ENCODE measurements at places on chromosomes 16 and 17. TPM values are rescaled to one million over a fixed set of nuclear protein-coding genes. Genes with fewer than 3 reads are reported as not detected.
A peak's percentile ranks its signal among the peaks of the same experiment; 100 is the strongest.

GRCh38 chr17:18257982-18258355 is 569 bp downstream of the FLII start:
- peak; percentile 89 for DNase-seq

DNA sequence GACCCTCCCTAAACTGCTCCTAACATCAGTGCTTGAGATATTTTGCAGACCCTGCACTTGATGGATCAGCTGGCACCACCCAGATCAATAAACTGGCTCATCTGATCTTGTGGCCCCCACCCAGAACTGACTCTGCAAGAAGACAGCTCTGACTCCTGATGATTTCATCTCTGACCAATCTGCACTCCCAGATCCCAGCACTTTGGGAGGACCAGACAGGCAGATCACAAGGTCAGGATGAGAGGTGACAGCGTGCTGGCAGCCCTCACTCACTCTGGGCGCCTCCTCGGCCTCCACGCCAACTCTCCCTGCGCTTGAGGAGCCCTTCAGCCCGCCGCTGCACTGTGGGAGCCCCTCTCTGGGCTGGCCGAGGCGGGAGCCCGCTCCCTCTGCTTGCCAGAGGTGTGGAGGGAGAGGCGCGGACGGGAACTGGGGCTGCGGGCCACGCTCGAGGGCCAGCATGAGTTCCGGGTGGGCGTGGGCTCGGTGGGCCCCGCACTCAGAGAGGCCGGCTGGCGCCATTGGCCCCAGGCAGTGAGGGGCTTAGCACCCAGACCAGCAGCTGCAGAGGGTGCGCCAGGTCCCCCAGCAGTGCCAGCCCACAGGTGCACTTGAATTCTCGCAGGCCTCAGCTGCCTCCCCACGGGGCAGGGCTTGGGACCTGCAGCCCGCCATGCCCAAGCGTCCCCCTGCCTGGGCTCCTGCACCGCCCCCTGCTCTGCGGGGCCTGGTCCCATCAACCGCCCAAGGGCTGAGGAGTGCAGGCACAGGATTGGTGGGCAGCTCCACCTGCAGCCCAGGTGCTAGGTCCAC is 2.4 kb upstream of the C16orf54 start:
- no peak for DNase-seq

- DNase-seq = no peak
These were observed 93.6 kb upstream of the NOG start for GRCh38 chr17:56499799-56500388.

GRCh38 chr16:28924762-28925385 is at the start of gene RABEP2:
TSS of gene RABEP2 (minus strand) at chr16:28925238. CDS start at chr16:28925163, 75 bp downstream.
- DNase-seq = peak; percentile 86

DNA sequence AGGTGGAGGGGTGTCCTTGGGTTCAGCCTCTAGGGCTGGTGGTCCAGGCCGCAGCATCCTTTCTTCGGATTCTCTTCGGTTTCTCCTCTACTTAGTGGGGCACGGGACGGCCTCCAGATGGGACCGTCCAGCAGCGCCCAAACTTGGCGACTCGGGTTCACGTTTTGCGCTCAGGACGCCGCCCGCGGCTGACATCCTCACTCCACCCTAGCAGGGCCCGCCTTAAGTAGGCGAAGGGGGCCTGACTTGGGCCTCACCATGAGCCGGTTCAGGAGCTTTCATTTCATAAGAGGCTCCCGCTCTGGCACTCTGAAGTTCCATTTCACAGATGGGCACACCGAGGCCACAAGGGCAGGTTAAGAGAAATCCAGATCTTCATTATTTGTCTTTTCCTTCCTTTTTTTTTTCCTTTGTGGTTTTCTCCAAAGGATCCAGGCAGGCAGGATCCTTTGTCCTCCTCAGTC is 141.2 kb downstream of the SEC14L1 start:
- no peak for DNase-seq

KNOP1 gene
- 2.0 TPM for polyA plus RNA-seq

DNA sequence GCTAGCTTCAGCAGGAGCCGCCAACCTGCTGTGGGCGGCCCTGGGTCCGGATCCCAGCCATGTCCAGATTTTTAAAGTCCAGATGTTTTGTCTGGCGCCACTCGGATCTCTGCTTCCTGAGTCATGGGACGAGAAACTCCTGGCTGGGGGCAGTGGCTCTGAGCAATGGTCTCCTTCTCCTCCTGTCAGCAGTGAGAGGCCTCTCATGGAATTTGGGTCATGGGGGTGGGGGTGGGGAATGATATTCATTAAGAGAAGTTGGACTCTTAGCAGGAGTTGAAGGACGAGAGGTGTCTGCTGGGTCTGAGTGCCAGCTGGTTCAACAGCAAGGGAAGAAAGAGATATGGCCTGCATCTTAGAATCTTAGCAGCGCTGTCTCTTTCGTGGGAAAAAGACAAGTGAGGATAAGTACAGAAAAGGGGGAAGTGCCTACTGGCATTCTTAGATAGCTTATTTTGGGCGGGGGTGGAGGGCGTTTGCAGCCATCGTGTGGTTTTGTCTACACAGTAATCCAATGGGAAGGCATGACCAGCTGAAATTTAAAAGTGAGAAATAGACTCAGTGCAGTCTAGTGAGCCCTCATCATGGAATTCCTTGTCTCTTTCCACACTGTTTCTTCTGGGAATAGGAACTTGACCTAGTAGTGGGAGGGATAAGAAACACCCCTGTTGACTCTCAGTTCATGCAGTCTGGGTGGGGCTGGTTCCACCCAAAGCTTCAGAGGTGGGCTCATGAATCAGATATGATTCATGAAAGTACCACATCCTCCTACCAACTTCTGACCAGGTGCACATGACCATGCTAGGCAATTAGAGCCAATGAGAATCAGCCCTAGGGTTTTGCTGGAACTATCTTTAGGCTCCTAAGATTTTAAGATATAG is 80.5 kb downstream of the MYH13 start:
- no peak for DNase-seq

DNA sequence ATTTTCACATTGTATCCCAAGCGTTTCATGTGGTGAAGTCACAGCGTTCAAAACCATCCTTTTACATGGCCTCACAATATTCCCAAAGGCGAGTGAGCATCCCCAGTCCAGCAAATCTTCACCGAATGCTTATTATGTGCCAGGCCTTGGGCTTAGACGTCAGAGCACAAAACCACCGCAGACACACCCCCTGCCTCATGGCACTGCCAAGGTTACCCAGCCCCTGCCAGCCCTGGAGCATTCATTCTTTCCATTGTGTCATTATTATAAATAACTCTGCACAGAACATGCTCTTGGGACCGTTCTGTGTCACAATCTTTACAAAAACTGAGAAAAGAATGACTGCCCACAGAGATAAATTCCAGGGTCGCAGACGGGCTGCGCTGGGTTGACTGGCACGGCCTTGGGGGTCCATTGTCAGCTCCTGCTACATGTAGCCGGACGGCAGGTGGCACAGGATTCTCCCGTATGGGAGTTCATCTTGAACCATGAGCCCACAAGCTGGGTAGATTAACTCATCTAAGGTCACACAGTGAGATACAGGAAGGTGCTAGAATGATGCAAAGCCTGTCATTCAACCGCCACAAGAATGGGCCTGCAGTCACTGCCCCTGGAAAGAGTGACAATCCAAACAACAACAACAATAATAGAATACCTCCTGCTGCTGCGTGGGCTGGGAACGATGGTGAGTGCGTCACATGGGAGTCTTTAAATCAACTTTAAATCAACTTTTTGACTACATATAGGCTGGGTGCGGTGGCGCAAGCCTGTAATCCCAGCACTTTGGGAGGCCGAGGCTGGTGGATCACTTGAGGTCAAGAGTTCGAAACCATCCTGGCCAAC is 4.5 kb upstream of the NECAB2 start:
- DNase-seq = no peak

TBC1D28 gene
- polyA plus RNA-seq = not detected

GRCh38 chr17:71710816-71711215 is 410.0 kb upstream of the SOX9 start:
- no peak for DNase-seq

- no peak for DNase-seq
These were observed 51.3 kb downstream of the ADCY9 start for GRCh38 chr16:4064950-4065352.

DNA sequence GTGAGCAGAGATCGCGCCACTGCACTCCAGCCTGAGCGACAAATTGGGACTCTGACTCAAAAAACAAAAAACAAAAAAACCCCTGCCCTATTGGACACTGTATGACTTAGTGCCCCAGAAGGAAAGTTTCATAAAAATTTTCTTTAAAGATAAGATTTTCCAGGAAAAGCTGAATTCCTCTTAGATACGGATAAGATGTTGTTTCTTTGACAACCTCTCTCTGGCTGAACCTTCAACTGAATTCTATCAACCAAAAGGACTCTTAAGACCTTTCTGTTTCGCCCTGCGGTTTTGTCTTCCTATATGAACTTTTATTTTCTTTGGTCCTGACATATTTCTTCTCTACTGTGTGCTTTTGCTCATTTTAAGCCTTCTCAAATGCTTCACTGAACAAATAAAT is 35.8 kb downstream of the CPPED1 start:
- no peak for DNase-seq

CHD9 gene
- polyA plus RNA-seq = 6.5 TPM

GRCh38 chr17:70256751-70257150 is 87.4 kb downstream of the KCNJ2 start:
- DNase-seq = no peak

CPNE7 gene
- not detected for polyA plus RNA-seq

DNA sequence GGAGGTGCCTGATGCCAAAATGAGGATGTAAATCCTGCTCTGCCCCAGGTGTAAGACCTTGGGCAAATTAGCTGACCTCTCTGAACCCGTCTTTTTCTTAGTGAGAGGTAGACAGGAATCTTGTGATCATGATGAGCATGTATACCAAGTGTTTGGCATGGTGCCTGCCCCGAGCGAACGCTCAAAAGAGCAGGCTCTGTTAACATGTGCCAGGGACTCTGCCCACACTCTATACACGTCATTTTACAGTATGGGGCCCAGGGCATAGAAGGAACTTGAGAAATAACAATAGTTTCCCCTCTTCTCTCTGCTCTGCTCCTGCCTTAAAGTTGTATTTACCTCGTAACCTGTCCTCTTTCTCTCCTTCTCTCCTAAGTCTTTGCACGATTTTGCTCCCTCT is 9.3 kb upstream of the MAF start:
- no peak for DNase-seq

GRCh38 chr16:79601092-79601930 is 774 bp upstream of the MAF start:
- peak; percentile 38 for DNase-seq

DNA sequence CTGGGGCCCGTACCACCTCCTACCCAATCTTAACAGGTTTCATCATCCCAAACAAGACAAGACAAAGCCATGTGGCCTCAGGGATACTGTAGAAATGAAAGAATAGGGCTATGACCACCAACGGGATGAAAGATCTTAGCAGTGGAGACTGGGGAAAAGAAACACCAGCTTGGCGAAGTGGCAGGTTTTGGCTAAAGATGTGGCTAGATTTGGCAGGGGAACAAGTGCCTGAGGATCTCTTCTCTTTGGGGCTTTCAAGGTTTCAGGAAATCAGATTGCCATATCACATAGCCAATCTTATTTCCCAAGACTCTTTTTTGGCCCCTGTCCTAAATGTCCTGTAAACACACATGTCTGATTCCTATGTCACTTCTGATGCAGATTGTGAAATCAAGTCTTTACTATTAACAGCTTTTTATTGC is 6.9 kb downstream of the KRT24 start:
- no peak for DNase-seq

- peak; percentile 93 for DNase-seq
These were observed 145.0 kb downstream of the SEC14L1 start for GRCh38 chr17:77285594-77286390.

COPZ2 gene
- 12.2 TPM for polyA plus RNA-seq

- no peak for DNase-seq
These were observed 18.0 kb downstream of the CFDP1 start for GRCh38 chr16:75415169-75415905.

GRCh38 chr17:45410144-45411091 is 22.3 kb downstream of the ARHGAP27 start:
- DNase-seq = peak; percentile 70

DNA sequence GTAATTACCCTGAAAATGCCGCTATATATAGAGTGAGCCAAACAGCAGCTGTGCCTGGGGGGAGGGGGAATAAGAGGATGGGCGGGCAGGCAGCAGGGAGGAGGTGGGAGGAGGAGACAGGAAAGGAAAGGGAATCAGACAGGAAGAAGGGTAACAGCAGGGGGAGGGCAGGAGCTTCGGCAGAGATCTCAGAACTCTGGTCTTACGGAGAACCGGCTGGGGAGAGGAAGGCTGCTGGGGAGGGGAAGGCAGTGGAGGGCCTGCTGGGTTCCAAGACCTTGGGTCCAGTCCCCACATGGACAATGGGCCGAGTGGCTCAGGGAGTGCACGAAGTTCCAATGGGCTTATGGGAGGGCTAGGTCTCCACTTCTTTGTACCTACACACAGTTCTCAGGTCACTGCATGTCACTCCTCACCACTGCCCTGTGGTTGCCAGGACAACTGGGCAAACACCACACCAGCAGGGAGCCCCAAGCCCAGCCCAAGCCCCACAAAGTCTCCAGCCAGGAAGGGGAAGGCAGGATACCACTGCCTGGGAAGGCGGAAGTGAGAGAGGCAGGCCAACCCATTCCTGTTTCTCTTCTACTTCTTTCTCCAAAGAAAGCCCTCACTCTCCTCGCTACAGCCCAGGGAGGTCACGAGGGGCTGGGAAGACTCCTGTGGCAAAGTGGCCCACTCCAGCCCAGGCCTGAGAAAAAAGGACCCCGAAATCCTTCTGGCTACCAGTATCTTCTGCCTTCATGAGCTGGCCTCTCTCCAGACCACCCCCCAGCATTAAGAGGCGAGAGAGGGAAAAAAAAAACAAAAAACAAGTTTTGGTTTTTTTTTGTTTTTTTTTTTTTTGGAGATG is 25.3 kb downstream of the G6PC3 start:
- peak; percentile 50 for DNase-seq

GRCh38 chr16:83973581-83974385 is 5.7 kb downstream of the NECAB2 start:
- DNase-seq = no peak

DNA sequence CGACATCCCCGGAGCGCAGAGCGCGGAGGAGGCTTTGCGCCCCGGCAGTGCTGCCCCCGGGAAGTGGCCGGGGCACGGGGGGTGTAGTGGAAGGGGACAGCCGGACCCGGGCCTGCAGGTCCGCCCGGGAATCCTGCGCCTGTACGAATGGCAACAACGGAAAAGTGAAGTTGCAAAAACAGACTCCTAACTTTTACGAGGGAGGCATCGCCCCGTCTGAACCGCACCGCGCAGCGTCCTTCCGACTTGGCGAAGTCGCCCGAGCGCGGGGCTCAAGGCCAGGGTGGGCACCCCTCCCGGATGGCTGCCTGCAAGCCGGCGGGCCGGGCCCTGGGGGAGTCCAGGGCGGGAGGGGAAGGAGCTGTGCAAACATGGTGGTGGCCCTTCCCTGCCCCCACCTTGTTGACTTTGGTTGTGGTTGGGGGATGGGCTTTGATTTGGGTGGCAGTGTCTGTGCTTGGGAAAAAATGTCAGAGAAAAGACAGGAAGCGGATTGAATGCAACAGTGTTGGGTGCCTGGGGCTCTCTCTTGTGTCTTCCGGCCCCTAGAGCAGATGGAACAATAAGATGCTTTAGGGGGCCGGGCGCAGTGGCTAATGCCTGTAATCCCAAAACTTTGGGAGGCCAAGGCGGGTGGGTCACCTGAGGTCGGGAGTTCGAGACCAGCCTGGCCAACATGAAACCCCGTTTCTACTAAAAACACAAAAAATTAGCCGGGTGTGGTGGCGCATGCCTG is 675 bp downstream of the RNF213 start:
- peak; percentile 42 for DNase-seq

GRCh38 chr17:69170377-69170776 is 28.7 kb upstream of the ABCA6 start:
- DNase-seq = peak; percentile 52

- no peak for DNase-seq
These were observed 18.3 kb downstream of the VPS53 start for GRCh38 chr17:696369-696768.

SLC2A4 gene
- not detected for polyA plus RNA-seq
